ENCODE measurements at places on chromosomes 7 and 10.
A peak's percentile ranks its signal among the peaks of the same experiment; 100 is the strongest.

GRCh38 chr10:6667679-6668270, 87.7 kb upstream of the PRKCQ start:
- peak; percentile 66 for DNase-seq

GRCh38 chr7:134949171-134949570, 37.1 kb upstream of the AGBL3 start:
- no peak for DNase-seq

DNA sequence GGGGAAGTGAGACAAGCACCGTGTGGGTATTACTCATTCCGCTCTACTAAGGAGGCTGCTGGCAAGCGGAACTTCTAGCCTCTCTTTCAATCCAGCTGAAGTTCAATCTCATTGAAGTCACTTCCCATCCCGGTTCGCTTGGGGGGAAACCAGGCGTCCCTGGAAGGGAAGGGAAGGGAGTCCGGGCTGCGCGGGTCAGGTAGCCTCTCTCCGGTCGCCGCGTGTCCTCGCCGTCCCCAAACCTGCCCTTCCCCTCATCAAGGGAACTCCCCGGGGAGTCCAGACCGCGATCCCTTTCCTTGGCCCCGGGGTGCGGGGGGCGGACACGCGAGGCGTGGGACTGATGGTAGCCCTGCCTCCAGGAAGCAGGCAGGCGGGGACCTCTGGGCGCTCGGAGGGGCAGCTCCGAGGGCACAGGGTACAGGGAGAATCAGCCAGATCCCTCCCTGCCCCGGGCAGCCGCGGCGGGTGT, 598 bp upstream of the ZEB1 start:
- DNase-seq: peak; percentile 87

DNA sequence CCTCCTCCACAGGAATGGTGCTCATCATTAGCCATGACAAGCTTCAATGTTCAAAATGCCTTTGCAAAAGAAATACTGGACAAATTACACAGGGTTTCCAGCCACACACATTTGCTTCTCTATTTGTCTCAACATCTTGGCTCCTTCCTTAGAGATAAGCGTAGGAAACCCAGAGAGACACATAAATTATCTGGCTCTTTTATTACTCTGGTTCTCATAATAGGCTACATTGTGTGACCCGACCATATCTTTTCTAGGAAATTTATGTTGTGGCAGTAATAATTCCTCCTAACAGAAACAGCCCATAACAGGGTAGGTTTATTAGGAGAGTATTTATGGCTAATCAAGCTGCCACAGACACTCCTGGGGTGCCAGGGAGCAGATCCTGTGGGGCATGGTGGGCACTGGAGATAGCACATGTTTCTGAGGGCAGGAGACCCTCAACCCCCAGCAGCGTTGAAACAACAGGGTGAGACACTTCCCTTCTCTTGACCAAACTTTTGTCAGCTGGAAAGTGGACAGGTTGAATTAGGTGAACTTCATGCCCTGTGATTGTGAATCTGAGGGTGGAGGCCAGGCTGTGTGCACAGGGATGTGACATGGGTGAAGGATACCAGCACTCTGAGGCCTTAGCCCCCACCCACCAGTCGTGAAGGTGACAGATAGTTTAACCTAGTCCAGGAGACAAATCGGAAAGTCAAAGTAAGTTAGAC, 295.9 kb upstream of the ZNF32 start:
- no peak for DNase-seq

- no peak for DNase-seq
Measured at GRCh38 chr7:34067005-34067778, 161.9 kb downstream of the BMPER start.

DNA sequence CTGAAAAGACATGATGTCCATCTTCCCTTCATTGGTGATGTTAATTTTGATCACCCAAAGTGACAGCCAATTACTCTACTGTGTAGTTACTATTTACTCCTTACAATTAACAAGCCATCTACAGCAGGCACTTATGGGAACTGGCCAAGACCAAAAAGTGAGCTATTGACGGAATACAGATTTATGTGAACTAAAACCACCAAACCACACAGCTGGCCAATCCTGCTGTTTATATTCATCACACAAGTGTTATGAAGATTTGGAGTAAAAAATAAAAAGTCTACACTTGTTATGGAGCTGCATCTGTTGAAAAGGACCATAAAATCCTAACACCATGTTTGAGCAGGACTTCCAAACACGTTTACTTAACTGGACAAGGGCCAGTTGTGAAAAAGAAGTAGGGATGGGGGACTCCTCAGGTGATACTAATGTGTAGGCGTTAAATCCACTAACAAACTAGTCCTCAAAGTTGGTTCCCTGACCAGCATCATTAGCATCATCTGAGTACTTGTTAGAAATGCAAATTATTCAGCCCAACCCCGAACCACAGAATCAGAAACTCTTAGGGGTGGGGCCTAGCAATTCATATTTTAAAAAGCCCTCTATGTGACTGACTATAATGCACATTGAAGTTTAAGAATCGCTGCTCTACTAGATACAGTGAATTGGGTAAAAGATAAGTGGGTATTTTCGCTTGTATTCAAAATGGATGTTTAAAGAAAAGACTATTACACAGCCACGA, 11.6 kb downstream of the MCMBP start:
- no peak for DNase-seq

DNA sequence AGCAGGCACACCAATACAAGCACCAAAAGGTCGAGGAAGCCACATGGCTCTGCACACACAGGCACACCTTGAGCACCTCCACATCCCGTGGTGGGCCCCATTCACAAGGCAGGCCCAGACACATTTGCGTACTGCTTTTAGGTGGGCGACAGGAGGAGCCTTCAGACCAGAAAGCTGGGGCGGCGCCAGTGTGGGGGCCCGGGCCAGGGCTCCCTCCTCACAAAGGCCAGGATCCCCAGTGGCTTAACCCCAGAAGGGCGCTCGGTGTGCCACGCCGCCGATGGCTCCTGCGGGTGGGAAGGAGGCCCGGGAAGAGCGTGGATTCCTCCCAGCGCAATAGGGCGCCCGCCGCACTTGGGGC, 2.8 kb upstream of the SMARCD3 start:
- no peak for DNase-seq

DNA sequence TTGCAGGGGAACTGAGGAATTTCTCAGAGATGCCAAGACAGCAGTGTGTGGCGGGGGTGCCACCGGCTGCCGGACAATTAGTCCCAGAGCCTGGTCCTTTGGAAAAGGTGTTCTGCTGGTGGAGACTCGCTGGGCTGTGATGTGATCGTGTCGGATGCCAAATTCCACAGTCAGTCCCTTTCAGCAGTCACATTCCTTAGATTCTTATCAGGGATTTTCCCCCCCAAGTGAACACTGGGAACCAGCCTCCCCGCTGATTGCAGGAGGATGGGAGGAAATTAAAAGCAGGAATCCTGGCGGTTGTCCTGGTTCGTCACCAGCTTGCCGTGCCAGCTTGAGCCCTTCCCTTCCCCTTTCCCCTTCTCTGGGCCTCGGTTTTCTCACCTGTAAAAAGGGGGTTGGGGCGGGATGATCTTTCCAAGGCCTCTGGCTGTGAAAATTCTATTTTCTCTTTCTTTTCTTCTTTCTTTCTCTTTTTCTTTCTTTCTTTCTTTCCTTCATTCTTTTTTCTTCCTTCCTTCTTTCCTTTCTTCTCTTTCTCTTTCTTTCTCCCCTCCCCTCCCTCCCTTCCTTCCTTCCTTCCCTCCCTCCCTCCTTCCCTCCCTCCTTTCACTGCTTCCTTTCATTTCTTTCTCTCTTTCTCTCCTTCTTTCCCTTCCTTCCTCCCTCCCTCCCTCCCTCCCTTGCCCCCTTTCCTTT, 39.6 kb downstream of the COL26A1 start:
- no peak for DNase-seq

DNA sequence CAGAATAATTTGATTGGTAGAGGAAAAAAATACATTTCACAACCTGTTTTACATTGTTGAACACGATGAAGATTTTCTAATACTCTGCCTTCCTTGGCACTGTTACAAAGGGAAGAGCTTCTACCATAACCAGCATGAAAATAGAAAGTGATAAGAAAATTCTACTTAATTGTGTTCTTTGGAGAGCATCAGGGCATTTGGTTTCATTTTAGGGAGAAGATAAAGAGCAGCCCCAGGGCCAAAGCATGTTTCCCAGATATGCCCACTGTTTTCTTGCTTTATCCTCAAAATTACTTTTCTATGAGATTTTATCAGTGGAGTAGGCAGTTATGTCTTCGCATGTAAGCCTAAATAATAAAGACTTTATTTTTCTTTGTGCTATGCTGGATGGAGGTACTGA, 9.5 kb downstream of the CHRM2 start:
- DNase-seq: no peak

GRCh38 chr7:2445898-2446555, 30.2 kb downstream of the GRIFIN start:
- DNase-seq: no peak

- DNase-seq: no peak
Measured at GRCh38 chr10:131180740-131181415, 130.6 kb downstream of the TCERG1L start.

DNA sequence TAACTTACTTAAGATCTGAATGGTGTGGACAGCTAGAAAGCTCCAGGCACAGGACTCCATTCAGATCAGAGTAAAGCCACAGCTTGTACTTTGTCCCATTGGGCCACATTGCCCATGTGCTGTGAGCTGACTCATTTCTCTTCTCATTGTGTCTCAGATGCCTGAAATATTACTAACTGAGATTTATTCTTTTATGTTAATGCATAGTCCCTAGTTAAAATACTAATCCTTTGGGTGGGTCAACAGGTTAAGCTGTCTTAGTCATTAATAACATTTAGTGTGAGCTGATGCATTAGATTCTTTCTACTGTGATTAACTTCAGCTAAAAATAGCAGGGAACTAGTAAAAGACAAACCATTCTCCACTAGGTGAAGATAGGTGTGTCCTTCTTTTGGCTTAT, 104.7 kb upstream of the ARMC3 start:
- DNase-seq: no peak

DNA sequence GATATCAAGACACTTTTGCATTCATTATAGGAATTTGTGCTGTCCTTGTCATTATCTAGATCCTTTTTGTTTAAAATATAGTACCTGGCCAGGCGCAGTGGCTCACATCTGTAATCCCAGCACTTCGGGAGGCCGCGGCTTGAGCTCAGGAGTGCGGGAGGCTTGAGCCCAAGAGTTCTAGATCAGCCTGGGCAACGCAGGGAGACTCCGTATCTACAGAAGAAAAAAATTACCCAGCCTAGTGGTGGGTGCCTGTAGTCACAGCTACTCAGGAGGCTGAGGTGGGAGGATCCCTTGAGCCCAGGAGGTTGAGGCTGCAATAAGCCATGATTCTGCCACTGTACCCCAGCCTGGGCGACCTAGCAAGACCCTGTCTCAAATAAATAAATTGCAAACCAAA, 621 bp upstream of the MORN4 start:
- DNase-seq: peak; percentile 45

DNA sequence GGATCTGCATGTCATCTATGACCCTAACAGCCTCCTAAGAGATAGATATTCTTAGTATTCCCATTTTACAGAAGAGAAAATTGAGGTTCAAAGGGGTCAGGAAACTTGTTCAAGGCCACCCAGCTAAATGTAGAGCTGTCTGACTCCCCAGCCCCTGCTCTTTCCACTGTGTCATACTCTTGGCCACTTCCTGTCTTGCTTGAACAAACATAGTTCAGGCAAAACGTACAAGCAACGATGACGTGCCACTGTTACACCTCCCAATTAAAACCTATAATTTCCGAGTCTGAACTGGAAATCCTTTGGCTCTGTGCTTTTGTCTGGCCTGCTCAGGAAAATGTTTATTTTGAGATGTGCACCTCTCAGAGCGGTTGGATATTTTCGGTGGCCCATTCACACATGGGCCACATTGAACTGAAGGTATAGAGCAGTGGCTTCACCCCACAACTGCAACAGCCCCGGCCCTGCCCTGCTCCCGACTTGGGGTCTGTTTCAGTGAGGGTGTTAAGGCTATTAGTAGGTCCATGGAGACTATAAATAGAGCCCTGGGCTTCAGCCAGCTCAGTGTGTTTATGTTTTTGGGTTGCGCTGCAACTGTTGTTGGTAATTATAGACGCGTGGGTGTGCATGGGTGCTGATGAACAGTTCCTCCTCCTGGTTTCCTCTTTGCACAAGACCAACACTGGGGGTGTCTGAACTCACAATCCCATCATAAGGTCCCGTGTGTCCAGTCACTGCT, 172.3 kb upstream of the ADO start:
- DNase-seq: peak; percentile 65
